ENCODE measurements at places on chromosomes 6 and 20.

GRCh38 chr6:1925743-1926430 lies 316.2 kb downstream of the FOXC1 start:
- no peak for DNase-seq

DNA sequence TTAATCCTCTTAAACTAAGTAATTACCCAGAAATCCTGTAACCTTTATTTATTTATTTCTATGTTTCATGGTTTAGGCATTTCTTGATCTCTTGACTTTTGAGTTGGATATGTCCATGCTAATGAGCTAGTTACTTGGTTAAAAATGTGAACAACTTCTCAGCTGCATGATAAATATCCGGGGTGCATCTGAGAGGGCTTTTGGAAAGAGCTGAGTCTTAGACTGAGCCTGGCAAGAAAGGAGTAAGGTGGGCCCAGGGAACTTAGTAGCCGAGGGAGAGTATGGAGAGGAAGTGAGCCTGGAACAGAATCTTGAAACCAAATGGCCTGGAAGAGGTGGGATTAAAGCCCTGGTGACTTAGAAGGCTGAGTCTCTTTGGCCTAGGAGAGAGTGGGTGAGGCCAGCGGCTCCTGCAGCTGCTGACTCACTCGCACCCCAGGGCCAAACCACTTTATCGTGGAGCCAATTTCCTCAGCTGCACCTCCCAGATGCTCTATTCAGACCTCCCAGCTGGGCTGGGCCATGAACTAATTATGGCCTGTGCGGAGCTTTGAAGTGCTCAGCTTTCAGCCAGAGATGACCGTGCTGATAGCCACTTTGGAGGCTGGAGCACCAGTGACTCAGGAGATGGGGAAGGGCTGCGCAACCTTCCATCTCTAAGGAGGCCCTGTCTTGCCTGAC lies 19.1 kb downstream of the TGM3 start:
- DNase-seq: no peak

DNA sequence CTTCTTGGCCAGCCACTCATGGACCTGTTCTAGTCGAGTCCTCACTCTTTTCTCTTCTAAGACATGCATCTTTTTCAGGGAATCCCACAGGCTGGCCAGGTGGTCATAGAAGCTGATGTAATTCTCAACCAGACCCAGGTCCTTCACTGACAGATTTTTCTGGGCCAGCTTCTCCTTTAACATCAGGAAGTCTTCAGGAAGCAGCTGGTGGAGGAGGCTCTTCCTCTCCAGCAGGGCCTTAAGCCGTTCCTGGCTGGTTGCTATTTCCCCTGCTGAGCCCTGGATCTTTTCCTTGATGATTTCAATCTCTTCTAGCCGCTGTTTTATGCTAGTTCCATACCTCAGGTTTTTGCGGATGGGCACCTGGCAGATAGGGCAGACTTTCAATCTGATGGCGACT lies 28.6 kb downstream of the DDX27 start:
- DNase-seq: no peak

DNA sequence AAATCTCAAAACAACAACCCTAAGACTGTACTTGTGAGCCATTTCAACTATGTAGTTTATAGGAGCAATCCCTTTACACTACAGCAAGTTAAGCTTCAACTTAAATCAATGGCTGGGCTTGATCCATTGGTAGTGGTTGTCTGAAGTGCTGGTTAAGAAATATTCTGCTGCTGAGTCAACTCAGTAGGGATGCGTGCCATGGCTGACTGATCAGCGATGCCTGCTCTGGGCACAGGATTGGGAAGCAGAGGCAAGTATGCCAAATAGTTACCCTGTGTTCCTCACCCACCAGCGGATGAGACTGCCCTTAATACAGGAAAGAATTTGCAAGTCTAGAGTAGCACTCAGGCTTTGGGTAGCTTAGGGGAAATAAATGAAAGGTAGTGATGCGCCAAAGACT lies 41.5 kb downstream of the GCM1 start:
- no peak for DNase-seq

DNA sequence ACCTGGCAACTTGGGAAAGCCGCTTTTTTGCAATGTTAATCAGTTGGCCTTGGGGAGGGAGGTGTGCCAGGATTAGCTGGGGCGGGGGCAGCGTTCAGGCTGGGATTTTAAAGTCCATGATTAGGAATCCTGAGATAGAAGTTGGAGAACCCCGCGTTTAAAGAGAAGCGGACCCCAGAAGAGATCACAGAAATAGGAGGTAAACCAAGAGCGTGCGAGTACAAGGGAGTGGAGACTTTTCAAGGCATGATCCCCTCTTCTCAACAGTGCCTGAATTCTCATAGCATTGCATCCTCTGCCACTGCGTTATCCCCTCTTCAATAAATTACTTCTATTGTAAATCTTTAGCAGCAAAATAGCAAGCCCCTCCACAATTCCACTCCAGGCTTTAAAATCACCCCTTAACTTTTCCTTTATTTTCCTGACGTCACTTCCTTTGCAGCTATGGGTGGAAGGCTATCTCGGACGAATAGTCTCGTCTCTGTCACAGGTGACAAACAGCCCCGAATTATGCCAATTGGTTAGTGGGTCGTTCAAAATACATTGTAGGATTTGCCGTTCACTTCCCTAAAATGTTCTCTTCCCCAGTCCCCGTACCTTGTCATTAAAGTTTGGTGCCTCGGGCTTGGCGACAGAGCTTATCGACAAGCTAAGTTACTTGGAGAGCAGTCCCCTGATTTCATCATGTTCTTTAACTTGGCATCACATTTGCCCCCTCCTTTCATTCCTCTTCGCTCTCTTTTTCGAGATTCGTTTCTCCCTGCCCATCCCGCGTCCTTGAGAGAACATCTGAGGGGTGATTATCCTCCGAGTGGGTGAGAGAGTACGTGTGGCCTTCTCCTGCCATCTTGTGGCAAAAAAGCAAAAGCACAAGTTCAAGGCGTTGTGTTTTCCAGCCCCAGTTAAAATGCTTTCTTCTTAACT lies 17.1 kb downstream of the OR2B2 start:
- DNase-seq: peak; percentile 86

Measured in NCI-H1436 (cell line).